ENCODE measurements at places on chromosomes 5 and 9.

DNA sequence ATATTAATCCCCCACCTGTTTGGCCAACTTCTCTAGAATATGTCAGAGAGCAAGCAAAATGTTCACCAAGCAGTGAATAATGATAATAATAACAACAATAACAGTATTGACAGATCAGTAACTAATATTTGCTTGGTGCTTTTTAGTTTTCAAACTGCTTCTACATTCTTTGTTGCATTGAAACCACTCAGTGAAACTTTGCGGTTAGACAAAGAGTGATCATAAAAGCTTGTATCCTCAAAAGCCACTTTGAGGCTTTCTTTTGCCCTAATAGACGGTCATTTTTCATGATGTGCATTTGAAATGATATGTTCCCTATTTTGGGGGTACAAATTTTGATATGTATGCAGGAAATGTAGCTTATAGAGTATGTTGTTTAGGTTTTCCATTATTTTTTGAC, 43.6 kb upstream of the PTGS1 start:
- no peak for DNase-seq

DNA sequence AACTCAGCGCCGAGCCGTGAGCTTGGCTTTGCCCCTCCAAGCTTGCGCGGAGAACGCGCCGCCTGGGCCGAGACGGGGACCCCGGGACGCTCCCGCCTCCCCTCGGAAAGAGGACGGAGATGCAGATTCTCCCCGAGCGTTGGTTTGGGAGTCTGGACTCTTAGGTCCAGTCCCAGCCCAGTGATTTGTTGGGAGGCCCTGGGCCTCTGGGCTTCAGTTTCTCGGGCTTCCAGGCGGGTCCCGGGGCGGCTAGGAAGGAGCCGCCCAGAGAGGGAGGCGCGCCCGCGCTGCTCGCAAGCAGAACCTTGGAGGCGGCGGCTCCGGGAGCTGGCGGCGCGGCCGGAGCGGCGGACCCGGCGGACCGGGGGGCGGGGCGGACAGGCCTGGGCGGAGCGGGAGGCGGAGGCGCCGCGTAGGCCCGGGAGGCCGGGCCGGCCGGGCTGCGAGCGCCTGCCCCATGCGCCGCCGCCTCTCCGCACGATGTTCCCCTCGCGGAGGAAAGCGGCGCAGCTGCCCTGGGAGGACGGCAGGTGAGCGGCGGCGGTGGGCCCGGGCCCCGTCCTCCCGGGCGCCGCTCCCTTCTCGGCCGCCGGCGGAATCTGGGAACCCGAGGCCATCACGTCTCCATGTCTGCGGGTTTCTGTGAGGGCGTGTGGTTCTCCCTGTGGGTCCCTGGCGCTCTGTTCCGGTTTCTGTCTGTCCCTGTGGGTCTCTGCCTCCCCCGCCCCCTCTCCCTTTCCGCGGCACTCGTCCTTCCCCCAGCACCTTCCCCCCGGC, at the start of gene B4GALT7:
TSS of gene B4GALT7 (plus strand) at position 402 of the 777 bp plus-strand sequence. CDS start at position 481, 79 bp downstream.
- peak; percentile 63 for DNase-seq

- no peak for DNase-seq
Measured at GRCh38 chr9:89461265-89461664, 36.6 kb downstream of the SEMA4D start.

DNA sequence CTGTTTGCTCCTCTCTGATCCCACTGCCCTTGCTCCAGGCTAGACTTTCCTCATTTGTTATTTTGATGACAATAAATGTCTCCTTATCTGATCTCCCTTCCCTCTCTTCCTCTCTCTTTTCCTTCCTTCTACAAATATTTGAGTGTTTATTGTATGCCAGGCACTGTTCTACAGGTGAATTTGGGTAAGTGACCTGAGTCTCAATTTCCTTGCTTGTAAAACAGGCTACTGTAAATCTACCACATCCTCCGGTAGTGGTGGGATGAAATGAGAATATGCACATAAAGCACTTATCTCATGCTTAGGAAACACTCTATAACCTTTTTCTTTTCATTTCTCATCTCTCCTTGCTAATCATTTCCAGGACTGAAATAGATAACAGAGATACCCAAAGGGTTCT, 86.4 kb downstream of the HMHB1 start:
- DNase-seq, result no peak

- DNase-seq, result peak; percentile 9
Measured at GRCh38 chr9:21070171-21070571, 7.6 kb downstream of the IFNB1 start.

GRCh38 chr9:114591291-114591787, 3.8 kb downstream of the ATP6V1G1 start:
- DNase-seq, result no peak

DNA sequence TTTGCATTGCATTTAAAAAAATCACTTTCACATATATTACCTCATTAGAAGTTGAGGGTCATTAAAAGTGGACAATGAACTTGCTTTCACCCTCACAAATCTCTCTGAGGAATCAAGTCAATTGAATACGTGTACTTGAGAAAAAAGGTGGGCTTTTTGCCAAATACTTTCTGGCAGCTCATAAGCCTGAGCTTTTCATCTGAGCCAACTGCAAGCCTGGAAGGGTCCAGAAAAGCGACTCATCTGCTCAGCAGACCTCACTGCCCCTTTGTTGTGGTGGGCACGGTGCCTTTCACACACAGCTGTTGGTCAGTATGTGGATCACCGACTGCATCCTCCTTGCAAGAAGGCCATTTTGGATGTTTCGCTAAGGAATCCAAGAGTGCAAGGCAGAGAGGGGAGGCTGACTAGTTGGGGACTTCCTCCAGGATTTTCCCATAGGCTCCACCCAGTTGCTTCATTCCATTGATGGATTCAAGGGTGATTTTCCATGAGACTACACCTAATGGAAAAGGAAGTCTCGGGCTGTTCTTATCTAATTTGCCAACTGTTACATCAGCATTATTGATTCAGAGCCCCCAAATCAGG, 564.7 kb downstream of the PDE4D start:
- peak; percentile 12 for DNase-seq

DNA sequence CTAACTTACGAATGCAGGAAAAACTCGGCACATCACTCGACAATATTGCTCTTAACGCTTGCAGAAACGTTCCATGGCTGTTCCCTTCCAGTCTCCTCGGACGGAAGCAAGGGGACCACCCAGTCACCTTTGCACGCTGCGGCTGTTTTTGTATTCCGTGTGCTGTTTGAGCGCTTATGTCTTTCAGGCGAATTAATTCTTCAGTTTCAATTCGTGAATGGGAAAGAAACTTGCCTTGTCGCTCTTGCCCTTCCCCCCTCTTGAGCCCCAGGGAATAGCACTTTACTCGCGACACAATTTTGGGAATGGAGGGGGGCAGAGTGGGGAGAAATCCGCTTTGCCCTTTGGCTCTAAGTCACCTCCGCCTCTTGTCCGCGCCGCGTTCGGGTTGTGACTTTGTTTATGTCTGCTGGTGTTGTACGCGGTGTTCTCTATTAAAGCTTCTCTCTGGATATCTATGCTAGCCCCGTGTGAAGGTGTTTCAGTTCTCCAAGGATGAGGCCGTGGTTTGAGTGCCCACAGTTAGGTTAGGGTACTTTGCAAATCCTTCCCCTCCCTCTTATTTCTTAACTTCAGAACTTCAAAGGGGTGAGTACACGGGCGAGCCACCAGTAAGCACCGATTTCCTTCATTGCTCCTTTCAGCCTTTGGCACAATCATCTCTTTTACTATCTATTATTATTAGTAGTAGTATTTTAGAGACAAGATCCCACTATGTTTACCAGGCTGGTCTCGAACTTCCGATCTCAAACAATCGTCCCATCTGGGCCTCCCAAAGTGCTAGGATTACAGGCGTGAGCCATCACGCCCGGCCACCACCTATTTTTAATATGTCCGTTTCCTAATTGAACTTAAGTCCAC, 2.7 kb downstream of the FOXB2 start:
- no peak for DNase-seq

DNA sequence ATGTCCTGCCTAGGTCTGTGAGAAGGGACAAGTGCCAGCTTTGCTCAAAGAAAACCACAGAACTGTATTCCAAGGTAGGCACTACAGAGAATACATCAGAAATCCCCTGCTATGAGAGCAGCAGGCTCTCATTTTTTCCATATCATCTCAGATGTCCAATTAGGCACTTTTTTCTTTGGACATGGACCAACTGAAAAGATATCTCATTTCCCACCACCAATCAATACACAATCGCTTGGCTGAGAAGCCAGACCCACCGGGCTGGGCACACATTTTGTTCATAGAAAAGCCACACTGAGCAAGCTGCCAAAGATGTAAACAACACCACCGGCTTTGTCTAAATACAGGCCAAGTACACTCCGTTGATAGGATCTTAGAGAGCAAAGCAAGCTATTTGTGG, 25.9 kb downstream of the STOM start:
- DNase-seq, result no peak

GRCh38 chr9:77402286-77402685, 225.0 kb downstream of the VPS13A start:
- DNase-seq, result no peak

DNA sequence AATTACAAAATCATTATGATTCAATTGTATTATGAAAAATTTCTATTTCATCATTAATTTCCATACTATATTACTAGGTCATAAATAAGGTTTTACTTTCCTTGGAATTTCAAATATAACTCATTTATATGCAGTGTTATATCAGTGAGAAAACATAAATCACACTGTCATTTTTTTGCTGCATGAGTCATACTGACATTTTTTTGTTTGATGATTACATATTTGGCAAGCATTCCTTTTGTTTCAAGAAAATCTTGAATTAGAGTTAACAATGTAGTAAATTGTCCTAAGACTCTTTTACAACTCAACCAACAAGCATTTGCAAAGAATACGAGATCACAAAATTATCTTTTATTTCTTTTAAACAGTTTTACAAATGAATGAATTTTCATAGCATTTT, 298.4 kb upstream of the SEMA6A start:
- no peak for DNase-seq

DNA sequence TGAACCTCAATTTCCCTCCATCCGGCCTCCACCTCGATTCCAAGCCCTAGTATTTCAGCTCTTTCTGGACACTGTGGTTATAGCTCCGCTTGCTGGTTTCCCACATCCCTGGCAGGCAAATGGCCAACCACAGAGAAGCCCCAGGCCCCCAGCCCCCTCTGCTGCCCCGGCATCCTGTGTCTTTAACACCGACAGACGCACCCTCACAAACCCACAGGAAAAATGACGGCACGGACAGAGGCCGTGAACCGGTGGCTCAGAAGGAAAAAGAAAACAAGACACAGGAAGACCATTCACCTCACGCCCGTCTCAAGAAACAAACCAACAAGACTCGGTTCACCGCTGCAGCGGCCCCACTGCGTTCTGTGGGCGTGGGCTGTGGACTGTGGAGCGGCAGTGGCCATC, 1.5 kb upstream of the CLIC3 start:
- no peak for DNase-seq

- DNase-seq, result no peak
Measured at GRCh38 chr9:131995382-131995781, 84.3 kb downstream of the MED27 start.

GRCh38 chr9:1051584-1052275, 1.6 kb downstream of the DMRT2 start:
- DNase-seq, result no peak

GRCh38 chr5:162939991-162940390, 497.4 kb upstream of the CCNG1 start:
- DNase-seq, result no peak

GRCh38 chr9:112755016-112755427, 4.5 kb downstream of the SNX30 start:
- DNase-seq, result no peak

- DNase-seq, result no peak
Measured at GRCh38 chr5:115147052-115147451, 22.7 kb downstream of the TRIM36 start.

DNA sequence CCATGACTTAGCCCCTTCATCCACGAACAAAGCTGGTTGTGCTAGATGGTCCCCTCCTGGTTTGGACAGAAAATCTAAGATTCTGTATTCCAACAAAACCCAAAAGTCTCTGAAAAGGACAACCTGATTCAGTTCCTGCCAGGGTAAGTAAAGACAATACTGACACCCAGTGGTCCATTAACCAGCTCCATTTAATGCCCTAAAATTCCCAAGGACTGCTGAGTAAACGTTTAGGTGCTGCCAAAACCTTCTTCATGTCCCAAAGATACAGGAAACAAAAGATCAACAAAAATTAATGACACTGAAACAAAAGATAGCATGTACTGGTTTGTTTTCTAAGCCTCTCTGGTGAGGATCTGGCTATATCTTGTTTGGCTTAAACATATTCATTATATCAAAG, 25.3 kb upstream of the PPP1R2B start:
- DNase-seq, result peak; percentile 73

DNA sequence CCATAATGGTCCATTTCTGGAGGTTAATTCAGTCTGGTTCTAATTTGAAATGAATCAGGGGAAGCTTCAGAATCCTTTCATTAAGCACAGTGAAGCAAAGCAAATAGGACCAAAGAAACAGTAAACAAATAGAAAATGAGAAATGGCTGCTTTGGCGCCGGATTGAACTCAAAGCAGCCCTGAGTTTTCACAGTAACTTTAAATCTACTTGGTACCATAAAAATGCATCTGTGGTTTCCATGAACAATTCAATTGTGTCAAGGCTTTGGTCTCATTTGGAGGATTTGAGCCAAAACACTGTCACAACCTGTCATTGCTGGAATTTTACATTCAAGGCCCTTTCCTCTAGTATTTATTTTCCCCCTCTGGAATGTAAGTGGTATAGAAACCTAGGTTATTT, 25.9 kb upstream of the DAPK1 start:
- DNase-seq, result no peak

GRCh38 chr9:97525451-97525850, 24.0 kb downstream of the TMOD1 start:
- no peak for DNase-seq

DNA sequence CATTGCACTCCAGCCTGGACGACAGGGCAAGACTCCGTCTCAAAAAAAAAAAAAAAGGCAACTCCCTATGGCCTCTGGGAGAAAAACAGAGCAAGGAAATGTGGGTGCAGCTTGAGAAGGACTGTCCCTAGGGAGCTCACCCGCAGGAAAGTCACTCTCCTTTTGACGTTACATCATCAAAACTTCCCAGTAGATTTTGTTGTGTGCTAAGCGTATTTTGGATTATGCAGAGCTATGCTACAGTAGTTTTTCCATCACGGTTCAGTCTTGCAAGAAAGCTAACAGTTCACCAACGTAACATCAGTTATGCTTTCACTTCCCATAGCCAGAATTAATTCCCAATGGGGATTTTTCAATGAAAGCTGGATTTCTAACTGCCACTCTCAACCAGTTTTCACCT, 138.8 kb downstream of the HSD17B3 start:
- no peak for DNase-seq

DNA sequence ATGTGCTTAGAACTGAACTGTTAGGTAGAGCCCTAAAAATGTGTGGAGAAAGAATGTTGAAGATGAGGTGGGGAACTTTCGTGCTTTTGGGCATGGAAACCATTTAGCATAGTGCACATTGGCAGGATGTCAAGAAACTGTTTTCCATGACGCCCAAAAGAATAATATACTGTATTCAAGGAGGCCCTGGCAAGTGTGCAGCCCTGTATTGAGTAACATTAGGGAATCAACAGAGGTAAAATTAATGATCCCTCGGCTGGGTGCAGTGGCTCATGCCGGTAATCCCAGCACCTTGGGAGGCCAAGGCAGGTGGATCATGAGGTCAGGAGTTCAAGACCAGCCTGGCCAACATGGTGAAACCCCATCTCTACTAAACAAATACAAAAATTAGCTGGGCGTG, 20.9 kb upstream of the PLIN2 start:
- no peak for DNase-seq
